ENCODE measurements at places on chromosomes 11 and 22.

- DNase-seq = no peak
Measured at GRCh38 chr11:73761403-73761945, 600 bp upstream of the RAB6A start.

- DNase-seq = no peak
Measured at GRCh38 chr11:88515002-88515401, 177.5 kb upstream of the CTSC start.

DNA sequence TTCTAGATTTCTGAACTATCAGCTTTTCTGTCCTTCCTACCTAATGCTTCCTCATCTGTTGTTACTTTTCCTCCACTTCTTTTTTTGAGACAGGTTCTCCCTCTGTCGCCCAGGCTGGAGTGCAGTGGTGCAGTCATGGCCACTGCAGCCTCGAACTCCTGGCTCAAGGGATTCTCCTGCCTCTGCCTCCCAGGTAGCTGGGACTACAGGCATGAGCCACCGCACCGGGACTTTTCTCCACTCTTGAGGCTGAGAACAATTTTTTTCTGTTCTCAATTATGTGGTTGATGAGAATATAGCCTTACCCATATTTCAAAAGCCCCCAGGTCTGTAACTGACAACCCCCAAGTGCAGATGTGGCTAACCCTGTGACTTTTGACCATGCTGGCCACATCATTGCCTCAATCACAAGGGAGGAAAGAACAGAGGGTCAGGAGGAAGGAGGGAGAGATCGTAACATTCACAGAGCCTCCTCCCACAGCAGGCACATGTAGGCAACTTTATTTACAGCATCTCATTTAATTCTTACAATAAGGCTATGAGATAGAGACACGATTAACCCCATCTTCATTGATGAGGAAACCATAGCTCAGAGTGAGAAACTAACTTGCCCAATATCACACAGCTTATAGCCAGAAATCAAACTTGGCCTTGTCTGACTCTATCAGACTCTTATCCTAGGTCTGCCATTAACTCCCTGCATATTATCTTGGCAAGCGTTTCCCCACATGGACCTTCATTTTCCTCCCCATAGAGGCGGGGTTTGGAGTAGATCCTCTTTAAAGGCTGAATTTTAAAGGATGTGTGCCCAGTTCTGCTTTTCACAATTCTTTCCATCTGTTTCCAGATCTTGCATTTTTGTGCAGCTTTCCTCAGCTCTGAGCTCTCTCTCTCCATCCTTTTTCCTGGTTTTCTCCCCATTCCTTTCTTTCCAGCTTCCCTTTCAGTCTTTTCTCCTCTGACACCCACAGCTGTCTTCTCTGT, 9.6 kb downstream of the POU2F3 start:
- no peak for DNase-seq

DNA sequence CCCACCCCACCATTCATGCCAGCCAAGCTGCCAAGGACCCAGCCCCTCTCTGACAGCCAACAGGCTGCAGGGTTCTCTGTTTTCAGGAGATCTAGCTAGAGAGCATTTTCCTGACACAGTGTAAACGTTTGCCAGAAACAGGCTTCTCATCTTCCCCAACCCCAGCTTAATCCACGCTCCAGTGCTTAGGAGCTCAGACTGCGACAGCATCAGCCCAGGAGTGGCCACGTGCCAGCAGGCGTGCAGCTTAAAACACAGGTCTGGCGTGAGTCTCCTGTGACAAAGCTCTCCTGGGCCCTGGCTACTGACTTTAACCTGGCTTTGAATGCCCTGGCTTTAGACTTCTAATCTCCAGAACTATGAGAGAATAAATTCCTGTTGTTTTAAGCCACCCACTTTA, 66.6 kb downstream of the GALNT18 start:
- DNase-seq = no peak

GRCh38 chr11:60834742-60835533, 7.0 kb upstream of the CCDC86 start:
- DNase-seq = no peak

DNA sequence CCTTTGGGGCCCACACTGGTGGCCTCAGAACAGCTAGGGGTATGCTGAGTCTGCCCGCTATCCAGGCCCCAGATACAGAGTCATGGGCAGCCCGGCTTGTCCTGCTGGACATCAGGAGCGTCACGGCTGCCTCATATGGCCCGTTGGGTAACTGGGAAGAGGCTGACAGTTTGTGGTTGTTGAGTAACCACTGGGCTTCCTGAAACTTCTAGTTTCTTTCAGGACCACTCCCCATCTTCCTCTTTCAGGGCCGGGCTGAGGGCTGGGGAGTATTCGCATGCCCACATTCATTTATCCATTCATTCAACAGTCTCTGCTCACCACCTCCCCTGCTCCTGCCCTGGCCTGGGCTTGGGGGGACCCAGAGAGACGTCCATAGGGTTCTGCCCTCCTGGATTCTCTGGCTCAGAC, 13.4 kb upstream of the P2RY2 start:
- DNase-seq = no peak

GRCh38 chr22:19878461-19879245, 24.0 kb upstream of the GNB1L start:
- DNase-seq = no peak

- no peak for DNase-seq
Measured at GRCh38 chr22:44098021-44098739, 74.1 kb downstream of the PARVB start.
